Stimulated activated CD4-positive, alpha-beta T cell treated with anti-CD3 and anti-CD28 coated beads, Interleukin-15, amount 100 ng/mL, for 48 hours (primary cell): ENCODE measurements at places on chromosomes 5 and 9.

DNA sequence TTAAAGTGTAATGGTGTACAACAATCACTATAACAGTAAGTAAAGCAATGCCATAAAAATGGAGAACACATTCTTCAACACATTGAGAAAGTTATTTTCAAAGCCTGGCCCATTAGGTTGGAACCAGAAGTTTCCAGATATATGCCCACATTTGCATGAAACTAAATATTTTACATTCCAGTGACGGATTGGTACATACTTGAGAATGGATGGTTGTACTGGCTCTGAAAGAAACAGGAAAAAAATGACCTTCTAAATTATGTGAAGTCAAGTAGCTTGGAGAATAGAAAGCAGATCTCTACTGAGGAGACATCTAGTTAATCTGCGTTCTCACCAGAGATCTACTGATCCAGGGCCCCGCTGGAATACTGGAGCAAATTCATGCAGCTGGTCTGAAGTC is 1037.0 kb downstream of the NR2F1-AS1 start:
- DNase-seq = no peak

DNA sequence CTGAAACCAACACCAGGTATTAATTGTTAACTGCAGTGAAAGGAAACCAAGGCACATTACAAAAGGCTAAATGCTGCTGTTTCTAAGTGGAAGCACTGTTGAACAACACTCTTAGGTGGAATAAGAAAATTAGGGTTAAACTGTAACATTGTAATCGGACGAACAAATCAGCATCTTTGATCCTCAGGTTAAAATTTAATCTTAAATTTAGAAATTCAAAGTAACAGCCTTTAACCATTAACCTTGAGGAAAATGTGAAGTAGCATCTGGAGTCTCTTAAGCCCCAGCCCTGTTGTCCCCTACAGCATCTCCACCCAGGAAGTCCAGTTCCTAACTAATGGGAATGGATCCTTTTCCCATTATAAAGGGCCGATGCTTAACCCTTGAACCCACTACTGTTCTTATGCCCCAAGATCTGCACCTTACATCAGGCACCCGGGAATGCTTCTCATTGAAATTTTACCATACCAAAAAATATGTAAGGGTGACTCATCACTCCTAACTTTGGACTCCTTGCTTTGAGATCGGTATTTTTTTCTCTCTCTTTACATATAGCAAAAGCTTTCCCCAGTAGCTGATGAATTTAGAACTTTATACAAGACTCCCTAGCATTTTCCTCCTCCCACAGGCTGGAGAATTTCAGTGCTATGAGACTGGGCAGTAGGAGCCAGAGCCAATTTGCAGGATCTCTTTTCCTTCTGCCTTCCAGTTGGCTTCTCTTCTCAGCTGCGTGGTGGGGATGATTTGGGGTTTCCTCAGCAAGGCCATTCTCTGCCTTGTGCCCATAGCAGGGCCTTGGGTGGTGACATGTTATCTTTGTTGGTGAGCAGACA is 32.0 kb upstream of the ITGA2 start:
- no peak for DNase-seq

- no peak for DNase-seq
Observed at GRCh38 chr5:17223367-17224185, 6.1 kb downstream of the BASP1 start.

DNA sequence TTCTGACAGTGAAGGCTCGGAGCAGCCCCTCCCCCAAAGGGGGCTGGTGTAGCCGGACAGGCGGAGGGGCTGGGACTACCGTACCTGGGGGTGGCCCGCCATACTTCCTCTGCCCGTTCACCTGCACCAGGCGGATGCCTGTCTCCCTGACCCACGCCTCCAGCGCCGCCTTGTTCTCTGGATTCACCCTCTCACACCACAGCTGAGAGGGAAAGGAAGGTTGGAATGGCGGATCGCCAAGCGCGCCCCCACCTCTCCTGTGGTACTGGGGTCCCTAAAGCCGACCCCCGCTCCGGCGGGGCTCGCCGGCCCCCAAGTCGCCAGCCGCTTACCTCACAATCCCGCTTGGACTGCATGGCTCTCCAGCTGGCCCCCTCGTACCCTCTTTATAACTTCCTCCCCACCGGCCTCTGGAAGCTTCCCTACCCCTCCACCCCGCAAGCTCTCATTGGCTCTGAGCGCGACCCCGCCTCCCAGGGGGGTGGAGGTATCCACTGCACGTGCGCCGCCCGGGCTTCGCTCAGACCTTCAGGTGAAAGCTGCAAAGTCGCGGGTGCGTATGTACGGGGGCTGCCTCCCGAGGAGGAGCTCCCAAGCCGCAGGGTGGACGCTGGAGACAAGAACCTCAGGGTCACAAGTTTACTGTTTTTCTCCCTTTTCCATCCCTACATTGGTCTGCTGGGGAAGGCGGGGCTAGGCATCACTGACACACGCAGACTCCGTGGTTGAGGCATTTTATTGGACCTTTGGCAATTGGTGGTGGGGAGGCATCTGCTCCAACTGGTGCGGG is at the start of gene DND1:
Gene DND1, minus strand, starts transcription at position 390 of the 790 bp plus-strand sequence. Its CDS starts 34 bp downstream, at position 356.
- DNase-seq = no peak

DNA sequence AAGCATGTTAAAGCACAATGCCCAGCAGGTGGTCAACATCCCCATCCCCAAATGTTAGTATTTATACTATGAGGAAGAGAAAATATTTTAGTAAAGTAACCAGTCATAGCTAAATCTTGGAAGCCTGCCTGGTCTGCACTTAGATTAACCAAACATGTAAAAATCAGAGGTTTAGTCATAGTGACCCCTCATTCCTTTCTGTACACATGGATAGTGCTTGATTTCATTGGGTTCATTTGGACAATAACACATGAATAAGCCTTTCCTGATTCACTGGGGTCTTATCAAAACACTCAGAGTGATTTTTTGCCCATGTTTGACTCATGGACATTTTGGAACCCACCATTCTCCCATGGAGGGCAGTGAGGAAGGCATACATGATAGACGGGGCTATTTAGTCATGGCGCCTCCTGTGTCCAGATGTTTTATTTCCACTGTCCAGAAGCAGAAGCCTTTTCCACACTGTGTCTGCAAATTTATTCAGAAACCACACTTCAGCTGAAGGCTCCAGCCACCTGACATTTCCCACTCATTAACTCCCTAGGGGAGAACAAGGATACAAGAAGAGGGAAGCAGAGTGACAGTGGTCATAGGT is 32.5 kb downstream of the OR1J1 start:
- DNase-seq = no peak

GRCh38 chr5:35859101-35859661 is 2.5 kb downstream of the IL7R start:
- DNase-seq = no peak

DNA sequence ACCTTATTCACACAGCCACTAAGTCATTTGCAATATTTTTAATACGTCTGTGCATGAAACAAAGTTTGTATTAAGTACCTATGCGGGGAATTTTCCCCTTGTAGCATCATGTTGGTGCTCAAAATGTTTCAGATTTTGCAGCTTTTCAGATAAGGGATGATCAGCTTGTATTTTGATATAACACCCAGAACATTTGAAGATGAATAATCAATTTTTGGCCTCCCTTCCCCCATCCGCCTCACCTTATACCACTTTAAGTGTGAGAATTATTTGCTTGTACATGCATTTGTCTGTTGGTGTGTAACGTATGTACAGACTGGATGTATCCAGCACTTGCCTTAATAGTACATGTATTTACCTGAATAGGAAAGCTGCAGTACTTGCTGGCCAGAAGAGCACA is 1.7 kb downstream of the JAK2 start:
- no peak for DNase-seq

GRCh38 chr9:127943011-127943662 is 5.5 kb upstream of the DPM2 start:
- no peak for DNase-seq

DNA sequence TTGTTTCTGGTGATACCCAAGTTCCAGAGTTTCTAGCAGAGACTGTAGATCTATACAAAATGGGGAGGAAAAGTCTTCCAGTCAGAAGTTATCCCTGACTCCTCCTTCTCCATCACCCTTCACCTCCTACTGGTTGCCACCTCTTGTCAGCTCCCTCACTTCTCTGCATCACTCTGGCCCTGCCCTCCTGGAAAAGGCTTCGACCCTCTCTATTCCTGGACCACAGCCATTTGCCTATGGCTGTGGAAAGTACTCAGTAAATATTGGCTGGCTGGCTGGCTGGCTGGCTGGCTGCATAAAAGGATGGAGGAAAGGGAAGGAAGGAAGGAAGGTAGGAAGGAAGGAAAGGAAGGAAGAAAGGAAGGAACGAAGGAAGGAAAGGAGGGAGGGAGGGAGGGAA is 32.7 kb upstream of the ABCA1 start:
- no peak for DNase-seq

- no peak for DNase-seq
Observed at GRCh38 chr5:57069115-57069835, 104.6 kb upstream of the GPBP1 start.

- no peak for DNase-seq
Observed at GRCh38 chr9:93600504-93600903, 24.1 kb downstream of the PHF2 start.

- DNase-seq = no peak
Observed at GRCh38 chr5:10289353-10289752, 18.3 kb downstream of the CMBL start.

DNA sequence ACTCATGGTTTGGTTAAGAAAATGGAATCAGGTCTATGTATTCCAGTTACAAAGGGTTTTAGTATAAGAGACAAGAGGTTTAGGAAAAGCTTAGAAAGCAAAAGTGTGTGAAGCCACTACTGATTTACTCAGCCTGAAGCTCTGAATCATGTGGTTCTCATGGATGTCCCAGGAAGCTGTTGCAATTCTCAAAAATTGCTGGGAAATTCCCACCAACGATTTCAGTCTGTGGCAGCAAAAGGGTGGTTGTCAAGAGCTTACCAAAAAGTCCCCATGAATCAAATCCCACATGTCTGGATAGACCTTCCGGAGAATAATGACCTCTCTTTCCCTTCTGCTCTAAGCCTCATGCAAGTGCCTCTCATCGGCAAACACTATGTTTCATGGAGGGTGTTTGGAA is 929.9 kb downstream of the TLE4 start:
- DNase-seq = no peak

DNA sequence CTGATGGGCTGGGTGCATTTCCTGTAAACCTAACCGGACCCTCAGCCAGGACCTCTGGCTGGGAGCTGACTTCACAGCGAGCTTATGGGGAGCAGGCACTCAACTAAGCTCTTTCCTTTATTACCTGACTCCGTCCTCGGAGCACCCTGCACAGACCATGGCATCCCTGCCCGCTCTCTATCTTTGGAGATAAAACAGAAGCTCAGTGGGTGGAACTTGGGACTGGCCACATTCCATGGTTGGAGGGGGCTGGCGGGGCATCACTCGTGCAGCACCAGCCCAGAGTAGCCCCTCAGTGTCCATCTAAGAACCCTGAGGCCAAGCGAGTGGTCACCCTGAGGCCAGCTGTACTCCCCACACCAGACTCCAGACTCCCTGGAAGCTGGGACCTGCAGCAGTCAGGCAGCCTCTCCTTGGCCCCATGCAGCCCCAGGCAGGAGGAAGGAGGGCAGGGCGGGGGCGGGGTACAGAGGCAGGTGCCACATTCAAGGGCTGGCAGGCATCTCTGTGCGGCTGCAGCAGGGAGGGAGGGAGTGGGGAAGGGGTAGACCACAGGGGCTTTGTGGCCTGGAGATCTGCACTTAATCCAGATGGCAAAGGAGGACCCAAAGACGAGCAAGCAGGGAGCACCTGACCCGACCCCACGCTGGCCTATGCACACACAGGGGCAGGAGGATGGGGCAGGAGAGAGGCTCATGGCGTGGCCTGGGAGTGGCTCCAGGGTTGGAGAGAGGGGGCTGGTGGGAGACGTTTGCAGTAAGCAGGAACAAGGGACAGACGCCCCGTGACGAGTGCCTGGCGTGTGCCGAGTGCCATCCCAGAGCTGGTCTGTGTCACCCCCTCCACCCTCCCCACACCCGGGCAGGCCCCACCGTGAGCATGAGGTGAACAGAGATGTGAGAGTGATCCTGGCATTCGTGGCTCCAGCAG is 26.1 kb downstream of the GLT6D1 start:
- DNase-seq = no peak

GRCh38 chr5:14186059-14186830 is 43.1 kb downstream of the TRIO start:
- no peak for DNase-seq

GRCh38 chr5:44506561-44506960 is 117.3 kb upstream of the FGF10 start:
- DNase-seq = no peak

GRCh38 chr9:101167490-101168134 is 139.1 kb downstream of the PLPPR1 start:
- no peak for DNase-seq

DNA sequence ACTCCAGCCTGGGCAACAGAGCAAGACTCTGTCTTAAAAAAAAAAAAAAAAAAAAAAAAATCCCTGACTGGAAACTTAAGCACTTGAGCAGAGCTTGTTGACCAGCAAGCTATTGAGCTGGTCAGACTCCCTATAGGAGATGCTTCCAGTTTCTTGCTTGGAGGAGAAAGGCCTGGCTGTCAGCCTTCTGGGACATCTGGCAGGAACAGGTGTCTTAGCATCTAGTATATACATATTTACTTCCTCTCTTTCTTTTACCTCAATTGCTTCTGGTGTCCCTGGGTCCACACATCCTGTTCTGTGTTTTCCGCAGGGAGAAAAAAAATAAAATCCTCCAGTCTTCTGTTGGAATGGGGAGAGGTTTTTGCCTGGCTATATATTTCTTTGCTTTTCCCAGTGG is 60.1 kb downstream of the PRKACG start:
- no peak for DNase-seq

GRCh38 chr5:668283-668995 is 24.7 kb downstream of the TPPP start:
- no peak for DNase-seq

GRCh38 chr9:136080716-136081112 is 14.4 kb downstream of the NACC2 start:
- no peak for DNase-seq

DNA sequence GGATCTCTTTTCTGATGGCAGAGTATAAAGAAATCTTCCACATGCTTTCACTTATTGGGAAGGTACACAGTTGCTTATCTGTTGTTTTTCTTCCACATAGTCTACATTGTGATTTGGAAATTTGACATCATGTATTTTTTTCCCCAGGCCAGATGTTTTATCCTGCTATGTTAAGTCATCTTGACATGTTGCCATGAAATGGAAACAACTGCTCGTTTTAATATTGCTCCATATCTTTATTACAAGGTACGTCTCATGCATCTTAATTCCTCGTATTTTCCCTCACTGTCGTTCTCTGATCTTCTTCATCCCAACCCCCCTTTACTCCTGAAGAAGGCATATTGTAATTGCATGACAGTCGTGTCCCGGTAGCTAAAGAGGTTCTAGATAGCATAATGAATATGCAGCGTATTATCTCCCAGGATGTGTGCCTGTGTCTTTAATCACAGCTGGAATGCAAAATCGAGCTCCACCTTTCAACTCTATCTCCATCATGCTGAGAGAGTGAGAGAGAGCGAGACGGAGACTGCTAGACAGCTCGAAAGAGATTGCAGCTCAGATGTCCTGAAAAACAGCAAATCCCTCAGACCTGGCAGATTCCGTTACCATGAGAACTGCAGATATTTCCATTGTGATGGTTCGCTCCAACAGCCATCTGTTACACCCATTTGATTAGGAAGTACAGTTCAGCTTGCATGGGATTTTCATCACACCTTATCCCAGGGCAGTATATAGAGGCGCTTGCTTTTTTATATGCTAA is 281.7 kb downstream of the TMEM38B start:
- DNase-seq = no peak

- no peak for DNase-seq
Observed at GRCh38 chr9:93594041-93594756, 17.8 kb downstream of the PHF2 start.

- DNase-seq = no peak
Observed at GRCh38 chr5:114839360-114839759, 330.3 kb downstream of the TRIM36 start.

GRCh38 chr5:17087035-17087434 is 130.4 kb upstream of the BASP1 start:
- DNase-seq = no peak
